Progenitor cell of endocrine pancreas (in vitro differentiated cells): ENCODE measurements at places on chromosomes 12 and 14. TPM values are rescaled to one million over a fixed set of nuclear protein-coding genes. Genes with fewer than 3 reads are reported as not detected.

DNA sequence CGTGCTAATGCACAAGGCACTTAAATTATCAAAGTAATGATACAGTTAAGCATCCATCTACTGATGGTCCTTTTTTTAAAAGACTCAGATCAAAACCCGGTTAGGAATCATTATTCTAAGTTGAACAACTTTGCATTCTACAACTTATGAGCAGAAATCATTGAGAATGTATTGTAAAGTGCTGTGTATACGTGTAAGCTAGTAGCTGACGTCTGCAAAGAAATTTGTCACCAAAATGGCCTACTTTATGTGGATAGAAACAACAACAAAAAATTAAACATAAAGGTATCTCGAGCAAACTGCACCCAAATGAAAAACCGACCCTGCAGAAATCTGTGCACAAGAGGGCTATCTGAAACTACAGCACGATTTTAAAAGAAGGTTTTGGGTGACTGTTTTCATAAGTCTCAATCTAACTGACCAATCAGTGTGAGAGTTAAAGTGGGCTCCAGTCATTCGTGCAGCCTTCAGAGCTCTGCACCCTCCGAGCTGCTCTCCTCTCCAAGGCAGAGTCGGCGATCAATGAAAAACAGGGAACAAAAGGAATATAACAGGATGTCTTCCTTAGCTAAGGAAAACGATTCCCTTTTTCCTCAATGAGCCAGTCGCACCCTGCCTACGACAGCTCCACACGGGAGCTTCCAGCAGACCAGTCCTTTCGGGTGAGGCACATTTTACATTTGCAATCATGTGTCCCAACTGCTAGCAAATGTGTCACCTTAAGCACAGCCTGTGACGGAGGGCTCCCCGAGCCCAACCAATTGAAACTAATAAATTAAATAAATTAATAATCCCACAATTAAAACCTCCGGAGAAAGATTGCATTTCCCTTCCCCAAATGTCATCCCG lies 200.7 kb upstream of the FOXN3 start:
- no peak for DNase-seq
- H3K27ac ChIP-seq: peak overlapping the region; percentile 84
- peak overlapping the region; percentile 86 for H3K4me3 ChIP-seq
- H3K4me1 ChIP-seq: peaks cover 29% of the 10 kb centered on the region
- peaks cover 32% of the 10 kb centered on the region for H3K27me3 ChIP-seq

- H3K27ac ChIP-seq: peak overlapping the region; percentile 76
- H3K36me3 ChIP-seq: peaks cover 29% of the 10 kb centered on the region
- H3K4me3 ChIP-seq: no peak overlapping the region
- peaks cover 34% of the 10 kb centered on the region for H3K4me1 ChIP-seq
- H3K27me3 ChIP-seq: no peaks in the 10 kb centered on the region
Measured at GRCh38 chr12:42473130-42473529, 116.4 kb downstream of the PRICKLE1 start.

DNA sequence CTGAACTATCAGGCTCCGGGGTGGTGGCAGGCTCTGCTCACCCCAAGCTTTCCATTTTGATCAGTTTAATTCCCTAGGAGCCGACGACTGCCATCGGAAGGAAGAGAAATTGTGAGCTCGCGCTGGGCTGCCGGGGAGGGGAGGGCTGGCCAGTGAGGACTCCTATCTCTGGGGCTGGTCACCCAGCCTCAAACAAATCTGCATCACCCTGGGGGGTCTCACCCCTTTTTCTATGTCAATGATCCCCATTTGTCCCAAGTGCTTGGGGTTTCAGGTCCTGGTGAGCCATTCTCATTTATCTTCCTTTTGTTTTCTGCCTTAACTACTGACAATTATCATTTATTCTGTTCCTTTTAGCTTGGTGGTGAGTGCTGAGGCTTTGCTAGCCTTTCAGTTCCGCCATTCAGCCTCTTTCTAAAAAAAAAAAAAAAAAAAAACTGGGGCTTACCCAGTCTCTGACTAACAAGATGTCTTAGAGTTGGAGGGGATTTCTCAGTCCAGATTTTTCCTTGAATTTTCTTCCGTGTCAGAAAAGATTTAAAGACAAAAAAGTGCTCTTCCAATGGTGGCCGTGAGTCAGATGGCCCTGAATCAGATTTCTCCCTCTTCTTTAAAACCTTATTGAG lies 22.8 kb upstream of the USP44 start:
- H3K27me3 ChIP-seq: peaks cover 24% of the 10 kb centered on the region
- no peaks in the 10 kb centered on the region for H3K36me3 ChIP-seq
- DNase-seq: no peak
- H3K4me1 ChIP-seq: peaks cover 2% of the 10 kb centered on the region

The NKX2-1 gene
- total RNA-seq: 0.80 TPM in 1 of 2 replicates, not detected in the other

GRCh38 chr12:93009533-93009932 lies 80.4 kb upstream of the EEA1 start:
- no peaks in the 10 kb centered on the region for H3K36me3 ChIP-seq
- no peak for DNase-seq
- no peak overlapping the region for H3K27ac ChIP-seq

DNA sequence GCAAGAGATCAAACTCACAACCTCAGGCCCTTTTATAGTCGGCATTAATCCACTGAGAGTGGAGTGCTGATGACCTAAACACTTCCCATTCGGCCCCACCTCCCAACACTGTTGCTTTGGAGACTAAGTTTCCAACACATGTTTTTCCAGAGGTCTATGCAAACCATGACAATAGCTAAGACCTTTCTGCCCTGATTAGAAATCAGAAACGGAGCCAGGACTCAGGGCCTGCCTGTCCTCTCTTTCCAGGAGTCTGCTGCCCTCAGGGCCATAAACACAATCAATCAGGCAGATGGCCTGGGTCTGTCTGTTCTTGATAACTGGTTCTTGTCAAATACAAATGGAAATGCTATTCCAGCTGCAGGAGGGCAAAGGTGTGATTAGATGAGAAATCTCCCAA lies 97.2 kb upstream of the PSMC1 start:
- no peak overlapping the region for H3K27ac ChIP-seq
- DNase-seq: no peak
- no peaks in the 10 kb centered on the region for H3K36me3 ChIP-seq
- H3K4me1 ChIP-seq: peaks cover 19% of the 10 kb centered on the region
- no peak overlapping the region for H3K4me3 ChIP-seq

The KRT83 gene
- not detected in 2 replicates for total RNA-seq

The SMCO2 gene
- total RNA-seq: 1.4 and 1.6 TPM in 2 replicates

The TGM1 gene
- total RNA-seq: 5.8 and 7.0 TPM in 2 replicates

The SLC7A8 gene
- total RNA-seq: 28.3 and 30.9 TPM in 2 replicates
